ENCODE measurements at places on chromosomes 7 and 10.

DNA sequence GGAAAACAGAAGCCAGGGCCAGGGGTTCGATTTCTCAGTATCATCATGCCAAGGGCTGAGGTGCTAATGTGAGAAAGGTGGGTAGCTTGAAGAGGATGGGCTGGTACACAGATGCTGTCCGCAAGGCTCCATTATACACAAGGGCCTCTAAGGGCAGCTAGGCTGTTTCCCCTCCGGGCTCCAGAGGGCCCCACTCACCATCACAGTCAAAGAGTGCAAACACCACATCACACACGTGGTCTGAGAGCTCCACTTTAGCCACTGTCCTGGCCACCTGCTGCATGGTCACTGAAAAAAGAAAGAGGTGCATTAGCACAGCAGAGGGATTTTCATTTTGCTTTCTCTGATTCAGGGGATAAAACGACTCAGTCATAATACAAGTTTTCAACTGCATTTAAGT is 20.9 kb upstream of the DNAJB12 start:
- no peak for DNase-seq

GRCh38 chr10:571688-572451 is 117.6 kb downstream of the DIP2C start:
- no peak for DNase-seq

DNA sequence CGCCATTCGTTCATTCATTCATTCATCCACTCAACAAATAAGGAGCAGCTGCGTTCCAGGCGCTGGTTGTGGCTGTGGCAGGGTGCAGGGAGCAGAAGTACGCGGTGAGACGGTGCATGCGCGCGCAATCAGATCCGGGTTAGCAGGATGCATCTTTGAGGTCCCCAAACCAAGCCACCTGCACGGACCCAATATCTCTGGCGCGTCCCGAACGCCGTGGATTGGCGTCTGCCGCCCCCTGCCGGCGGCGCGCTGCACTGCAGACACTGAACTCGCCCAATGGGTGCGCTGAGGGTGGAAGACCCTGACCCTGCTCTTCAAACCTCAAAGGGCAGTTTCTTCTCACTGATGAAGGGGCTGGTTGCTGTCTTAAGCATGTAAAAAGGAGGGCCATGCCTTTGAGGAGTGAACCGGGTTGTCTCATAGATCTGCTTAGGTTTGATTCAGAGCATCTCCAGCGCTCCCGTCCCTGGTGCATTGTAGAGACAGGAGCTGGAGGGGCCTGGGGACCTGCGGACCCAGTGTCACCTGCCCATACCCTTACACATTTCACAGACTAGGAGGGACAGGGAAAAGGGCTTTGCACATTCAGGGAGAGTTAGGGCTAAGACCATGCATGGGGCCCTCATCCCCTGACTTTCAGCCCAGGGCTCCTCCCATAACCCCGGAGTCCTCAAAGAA is 102.5 kb downstream of the RAMP3 start:
- DNase-seq, result peak; percentile 78

- DNase-seq, result no peak
These were observed 49.9 kb upstream of the VOPP1 start for GRCh38 chr7:55622241-55622640.

DNA sequence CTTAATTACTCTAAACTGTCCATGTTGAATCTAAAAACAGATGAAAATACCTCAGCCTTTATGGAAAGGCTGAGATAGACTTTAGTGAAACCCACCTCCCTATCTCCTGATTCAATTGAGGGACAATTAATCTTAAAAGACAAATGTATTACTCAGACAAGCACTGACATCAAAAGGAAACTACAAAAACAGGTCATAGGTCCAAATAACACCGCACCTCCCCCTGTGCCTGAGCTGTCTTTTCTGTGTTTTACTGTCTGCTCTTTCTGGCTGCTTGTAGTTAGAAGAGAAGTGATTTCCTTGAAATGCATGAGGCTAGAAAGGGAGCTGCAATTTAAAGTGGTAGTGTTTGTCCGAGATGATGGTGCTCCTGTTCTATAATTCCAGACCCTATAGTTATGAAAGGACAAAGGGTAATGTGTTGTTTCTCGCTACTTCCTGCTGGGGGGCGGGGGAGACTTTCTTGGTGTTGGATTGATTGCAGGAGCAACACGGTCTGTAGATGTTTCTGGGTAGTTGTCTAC is 16.0 kb downstream of the AKR1C8 start:
- no peak for DNase-seq

DNA sequence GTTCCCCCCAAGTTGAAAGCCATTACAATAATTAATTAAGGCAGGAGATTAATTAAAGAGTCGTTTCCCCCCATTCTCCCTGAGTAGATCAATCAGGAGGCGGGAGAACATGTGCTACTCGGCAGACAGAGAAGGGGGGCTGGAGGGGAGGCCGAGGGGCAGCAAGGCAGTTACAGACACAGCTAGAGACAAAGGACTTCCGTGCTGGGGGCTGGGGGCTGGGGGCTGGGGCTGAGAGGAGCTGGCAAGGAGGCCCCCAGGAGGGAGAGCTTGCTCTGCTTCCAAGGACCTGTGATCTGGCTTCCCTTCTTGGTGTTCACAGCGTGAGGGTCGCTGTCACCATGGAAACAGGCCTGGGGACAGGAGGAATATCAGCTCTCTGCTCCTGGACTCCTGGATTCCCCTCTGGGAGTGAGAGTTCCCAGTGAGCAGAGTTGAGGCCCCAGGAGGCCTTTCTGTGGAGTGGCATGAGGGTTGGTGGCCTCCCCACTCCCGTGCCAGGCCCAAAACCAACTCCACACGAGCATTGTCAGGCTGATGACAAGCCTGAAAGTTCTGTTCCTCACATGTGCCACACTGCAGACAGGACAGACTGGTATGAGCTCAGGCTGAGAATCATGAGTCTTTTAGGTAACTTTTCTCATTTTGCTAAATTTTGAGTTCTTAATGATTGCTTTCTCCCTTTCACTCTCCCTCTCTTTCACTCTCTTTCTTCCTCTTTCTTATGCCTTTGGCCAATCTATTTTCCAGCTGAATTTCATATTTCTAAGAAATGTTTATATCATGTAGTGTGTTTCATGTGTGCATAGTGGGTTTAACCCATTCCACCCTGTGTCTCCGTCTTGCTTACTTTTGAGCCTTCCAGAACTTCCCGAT is 16.4 kb downstream of the FAM241B start:
- no peak for DNase-seq

DNA sequence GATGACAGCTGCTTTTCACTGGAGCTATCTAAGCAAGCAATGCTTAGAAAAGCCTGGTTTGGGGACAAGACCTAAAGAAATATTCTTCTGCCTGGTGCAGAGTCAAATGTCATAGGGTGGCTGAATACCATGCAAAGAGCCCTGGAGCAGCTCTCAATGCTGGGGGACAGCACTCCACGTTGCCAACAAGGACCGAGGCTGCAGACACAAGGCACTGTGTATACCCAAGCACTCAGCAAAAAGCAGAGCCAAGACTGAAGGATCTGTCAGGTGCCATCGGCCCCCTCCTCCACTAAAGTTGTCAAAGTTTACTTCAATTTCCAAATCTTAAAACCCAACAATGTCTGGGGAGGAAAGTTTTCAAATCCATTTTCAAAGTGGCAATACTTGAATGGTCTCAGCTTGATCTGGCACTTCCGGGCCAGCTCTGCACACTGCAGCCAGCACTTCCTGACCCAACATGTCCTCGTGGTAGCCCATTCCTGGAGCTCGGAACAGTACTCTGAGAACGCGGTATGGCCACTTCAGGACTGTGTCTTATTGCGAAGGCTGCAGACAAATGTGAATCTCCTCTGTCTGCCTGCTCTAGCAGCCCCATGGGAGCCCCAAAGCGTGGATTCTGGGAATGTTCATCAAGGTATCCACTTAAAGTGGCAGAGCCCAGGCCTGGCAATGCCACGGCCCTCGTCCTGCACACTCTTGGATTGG is 191.8 kb downstream of the TNS3 start:
- no peak for DNase-seq

- no peak for DNase-seq
These were observed 25.6 kb downstream of the TM9SF3 start for GRCh38 chr10:96560966-96561887.

GRCh38 chr10:110681023-110681681 is 37.0 kb downstream of the RBM20 start:
- DNase-seq, result no peak

DNA sequence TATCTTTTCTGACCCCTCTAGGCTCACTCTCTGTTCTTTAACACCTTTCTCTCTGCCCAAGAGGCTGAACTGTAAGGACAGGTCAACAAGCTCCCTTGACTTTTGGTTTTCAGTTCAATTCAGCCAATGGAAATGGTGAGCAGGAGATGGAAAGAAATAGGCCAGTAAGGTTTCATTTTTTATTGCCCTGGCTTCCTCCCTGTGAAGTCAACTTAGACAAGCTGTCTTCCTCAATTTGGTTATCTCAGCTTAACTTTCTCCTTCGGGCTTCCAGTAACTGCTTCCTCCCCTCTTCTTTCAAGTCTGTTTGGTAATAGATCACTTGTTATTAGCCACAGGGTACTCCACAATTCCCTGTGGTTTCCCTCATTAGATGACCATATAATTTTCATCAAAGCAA is 19.7 kb downstream of the LIPK start:
- no peak for DNase-seq

DNA sequence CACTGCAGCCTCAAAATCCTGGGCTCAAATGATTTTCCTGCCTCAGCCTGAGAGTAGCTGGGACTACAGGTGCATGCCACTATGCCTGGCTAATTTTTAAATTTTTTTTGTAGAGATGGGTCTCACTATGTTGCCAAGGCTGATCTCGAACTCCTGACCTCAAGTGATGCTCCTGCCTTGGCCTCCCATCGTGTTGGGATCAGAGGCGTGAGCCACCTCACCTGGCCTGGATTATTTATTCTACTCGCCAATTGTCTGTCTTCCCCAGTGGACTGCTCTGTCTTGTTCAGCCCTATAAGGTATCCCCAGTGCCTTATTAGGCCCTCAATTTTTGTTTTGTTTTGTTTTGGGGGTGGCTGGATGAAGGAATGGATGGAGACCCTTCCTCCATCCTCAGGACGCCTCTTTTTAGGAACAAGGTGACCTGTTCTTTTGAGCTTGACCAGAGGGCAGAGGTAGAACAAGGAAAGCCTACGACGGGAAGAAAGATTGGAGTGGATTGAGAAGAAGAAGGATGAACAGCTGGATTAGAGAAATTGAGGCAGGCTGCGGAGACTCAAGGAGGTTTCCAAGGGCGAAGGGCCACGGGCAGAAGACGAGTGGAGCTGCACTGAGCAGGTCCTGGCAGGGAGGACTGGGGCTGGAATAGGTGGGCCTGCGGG is 541 bp upstream of the DENND10 start:
- DNase-seq, result no peak

- DNase-seq, result no peak
These were observed 38.6 kb upstream of the ACSL5 start for GRCh38 chr10:112335111-112335867.

- DNase-seq, result no peak
These were observed 1.3 kb downstream of the LCOR start for GRCh38 chr10:96833220-96834001.

- no peak for DNase-seq
These were observed 122.5 kb downstream of the FAM53B start for GRCh38 chr10:124621637-124622036.

- no peak for DNase-seq
These were observed 87.2 kb downstream of the MDFIC start for GRCh38 chr7:115009139-115009538.

- DNase-seq, result no peak
These were observed 53.9 kb upstream of the CREB5 start for GRCh38 chr7:28358423-28358868.

DNA sequence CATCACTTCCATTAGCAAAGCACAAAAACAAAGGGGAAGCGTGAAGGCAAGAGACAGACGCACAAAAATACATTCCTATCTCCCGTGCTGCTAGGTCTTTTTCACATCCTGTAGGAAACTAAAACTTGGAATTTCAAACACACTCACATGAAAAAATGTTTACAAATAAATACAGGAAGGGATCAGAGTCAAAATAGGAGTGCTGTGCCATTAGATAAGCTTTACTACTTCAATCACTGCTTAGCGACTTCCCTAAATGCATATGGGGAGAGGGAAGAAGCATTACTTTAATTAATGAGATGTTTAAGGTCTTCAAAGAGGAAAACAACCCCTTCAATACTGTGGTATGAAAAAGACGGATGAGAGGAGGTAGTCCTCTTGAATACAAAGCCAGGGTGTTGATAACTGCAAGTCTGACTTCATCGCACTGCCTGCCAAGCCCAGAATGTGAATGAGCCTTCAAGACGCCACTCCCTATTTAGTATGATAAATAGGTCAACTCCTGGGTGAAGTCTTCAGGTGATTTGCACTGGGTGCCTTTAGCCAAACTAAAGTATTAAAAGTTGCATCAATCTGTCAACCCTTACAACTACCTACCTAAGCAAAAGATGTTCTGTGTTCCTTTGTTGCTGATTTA is 13.9 kb downstream of the PARD3 start:
- DNase-seq, result no peak

DNA sequence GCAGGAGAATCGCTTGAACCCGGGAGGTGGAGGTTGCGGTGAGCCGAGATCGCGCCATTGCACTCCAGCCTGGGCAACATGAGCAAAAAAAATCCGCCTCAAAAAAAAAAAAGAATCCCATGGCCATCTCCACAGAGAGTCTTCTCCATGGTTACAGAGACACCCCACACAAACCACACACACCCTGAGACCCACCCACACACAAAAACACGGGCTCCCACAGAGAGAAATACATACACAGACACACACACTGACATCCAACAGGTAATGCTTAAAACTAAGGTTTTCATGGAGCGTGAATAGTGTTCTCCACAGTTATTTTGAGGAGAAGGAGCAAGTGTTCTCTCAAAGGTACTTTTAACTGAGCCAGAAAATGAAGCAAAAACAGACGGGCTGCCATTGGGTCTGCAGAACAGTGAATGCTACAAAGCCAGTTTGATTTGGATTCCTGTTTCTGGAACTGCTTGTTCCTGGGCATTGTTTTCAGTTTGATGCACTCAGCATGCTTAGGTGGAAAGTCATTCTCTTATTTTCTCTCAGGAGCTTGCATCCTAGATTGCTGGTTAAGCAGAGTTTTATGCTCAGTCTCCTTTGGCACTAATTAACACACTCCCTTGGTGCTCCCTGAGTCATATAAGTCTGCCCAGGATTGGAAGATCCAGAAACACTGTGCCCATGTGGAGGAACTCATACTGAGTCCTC is 15.4 kb downstream of the AHCYL2 start:
- no peak for DNase-seq

DNA sequence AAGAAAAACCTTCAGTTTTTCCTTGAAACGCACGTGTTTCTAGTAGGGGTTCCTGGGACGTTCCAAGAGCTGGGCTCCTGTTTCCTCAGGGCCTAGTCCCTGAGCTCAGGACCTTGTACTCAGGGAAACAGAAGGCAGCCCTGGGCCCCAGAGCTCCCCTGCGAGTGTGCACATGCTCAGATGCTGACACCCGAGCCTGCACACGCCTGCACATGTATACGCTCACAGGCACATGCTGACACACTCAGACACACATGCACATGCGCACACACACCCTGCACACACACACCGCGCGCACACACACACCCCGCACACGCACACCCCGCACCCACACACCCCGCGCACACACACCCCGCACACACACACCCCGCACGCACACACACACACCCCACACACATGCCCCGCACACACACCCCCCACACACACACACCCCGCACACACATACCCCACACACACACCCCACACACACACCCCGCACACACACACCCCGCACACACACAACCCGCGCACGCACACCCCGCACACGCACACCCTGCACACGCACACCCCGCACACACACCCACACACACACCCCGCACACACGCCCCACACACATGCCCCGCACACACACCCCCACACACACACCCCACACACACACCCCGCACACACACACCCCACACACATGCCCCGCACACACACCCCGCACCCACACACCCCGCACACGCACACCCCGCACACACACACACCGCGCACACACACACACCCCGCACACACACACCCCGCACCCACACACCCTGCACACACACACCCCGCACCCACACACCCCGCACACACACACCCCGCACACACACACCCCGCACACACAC is 52.2 kb downstream of the CALML3 start:
- DNase-seq, result no peak
